ENCODE measurements at places on chromosomes 16 and 17.

DNA sequence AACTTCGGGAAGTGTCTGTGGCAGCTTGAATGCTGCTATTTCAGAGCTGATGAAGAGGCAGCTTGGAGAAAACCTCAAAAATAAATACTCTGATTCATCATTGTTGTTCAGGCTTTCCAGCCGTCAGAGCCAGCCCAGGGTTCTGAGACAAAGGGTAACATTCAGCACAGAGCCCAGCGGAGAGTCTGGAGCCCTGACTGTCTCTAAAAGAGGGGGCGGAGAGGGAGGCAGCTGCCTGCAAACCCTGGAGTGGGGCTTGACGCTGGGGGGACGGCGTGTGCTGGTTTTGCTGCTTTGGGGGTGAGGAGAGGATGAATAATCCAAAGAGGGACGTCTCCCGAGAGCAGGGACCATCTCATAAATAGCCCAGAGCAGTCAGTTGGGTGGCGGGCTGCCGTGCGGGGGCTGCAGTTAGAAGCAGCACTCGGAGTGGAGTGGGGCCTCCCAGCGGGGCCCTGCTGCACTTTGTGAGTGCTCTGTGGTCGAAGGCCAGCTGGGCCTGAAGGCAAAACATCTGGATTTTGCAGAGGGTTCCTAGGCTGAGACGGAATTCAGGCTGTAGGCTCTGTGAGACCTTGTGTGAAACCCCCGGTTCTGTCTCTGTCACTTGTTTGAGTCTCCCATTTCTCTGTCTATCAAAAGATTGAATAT lies 237.8 kb downstream of the PRKCA start:
- no peak for DNase-seq

DNA sequence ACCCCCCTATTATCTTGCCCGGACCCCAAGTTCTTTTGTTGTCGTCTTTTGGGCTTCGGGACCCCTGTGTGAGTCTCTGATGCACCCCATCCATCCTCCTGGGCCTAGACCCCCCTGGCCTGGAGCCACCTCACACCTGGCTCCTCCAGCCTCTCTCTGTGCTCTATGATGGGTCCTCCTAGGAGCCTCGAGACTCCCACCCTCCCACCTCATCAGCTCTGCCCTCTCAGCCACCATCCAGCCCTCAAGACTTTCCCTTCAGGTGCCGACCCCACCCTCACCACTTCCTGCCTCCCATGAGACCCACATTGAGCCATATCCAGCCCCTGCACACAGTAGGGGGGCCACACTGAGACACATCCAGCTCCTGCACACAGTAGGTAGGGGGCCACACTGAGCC lies 8.7 kb upstream of the ATP2A3 start:
- DNase-seq: no peak

- no peak for DNase-seq
Measured at GRCh38 chr17:62891659-62892058, 74.4 kb upstream of the TANC2 start.

GRCh38 chr17:80000981-80001775 lies 34.5 kb downstream of the TBC1D16 start:
- no peak for DNase-seq

- no peak for DNase-seq
Measured at GRCh38 chr17:27862840-27863239, 30.3 kb downstream of the LYRM9 start.

DNA sequence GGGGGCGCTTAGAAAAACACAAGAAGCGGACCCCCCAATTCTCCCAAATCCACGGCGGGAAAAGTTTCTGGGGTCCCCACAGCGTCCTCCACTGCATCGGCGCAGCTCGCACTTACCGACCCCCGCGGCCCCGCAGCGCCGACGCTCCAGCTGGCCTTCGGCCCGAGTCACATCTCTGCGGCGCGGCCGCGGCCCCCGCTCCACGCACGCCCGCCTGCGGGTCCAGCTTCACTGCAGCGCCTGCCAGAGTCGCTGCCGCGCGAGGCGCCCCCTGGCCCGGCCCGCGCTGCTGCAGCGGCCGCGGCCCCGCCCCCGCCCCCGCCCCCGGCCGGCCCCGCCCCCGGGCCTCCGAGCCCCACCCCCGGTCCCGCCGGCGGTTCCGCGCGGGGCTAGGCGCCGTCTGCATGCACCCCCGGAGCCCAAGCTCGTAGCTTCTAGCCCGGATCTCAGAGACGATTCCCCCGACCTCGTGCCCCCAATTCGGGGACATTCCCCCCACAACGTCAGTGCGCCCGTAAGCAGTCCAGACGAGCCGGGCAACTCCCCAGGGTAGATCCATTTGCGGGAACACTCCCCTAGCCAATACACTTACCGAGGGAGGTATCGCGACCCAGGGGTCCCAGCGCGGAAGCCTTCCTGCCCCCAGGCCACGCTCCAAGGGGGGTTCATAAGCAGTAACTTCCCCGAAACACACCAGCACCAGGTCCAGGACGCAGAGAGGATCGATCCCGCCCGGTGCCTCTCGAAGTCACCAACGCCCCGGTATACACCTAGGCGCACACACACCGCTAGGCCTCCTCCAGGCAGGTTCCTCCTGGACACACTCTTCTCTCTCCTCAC lies at the start of gene GPRC5B:
Gene GPRC5B, minus strand, starts transcription at position 238 of the 840 bp plus-strand sequence. CDS start 12,003 bp downstream, outside the sequence.
- no peak for DNase-seq

GRCh38 chr16:25176136-25176535 lies 40.6 kb upstream of the AQP8 start:
- no peak for DNase-seq

DNA sequence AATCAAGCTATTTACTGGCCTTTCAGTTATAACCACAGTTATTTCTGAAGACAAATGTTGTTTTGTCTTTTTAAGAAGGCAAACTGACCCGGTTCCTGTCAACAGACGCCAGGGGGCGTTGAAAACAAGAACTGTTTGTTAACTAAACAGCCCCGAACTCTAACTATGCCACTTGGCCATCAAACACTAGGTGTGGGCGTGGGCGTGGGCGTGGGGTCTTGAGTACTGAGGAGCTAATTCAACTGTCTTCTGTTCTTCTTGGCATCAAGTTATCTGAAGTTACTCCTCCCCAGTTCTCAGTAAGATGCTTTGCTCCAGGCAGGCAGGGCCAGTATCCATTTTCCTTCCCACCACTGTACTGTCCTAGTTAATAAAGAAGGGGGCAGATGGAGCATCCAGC lies 63.3 kb upstream of the MTMR4 start:
- peak; percentile 66 for DNase-seq

DNA sequence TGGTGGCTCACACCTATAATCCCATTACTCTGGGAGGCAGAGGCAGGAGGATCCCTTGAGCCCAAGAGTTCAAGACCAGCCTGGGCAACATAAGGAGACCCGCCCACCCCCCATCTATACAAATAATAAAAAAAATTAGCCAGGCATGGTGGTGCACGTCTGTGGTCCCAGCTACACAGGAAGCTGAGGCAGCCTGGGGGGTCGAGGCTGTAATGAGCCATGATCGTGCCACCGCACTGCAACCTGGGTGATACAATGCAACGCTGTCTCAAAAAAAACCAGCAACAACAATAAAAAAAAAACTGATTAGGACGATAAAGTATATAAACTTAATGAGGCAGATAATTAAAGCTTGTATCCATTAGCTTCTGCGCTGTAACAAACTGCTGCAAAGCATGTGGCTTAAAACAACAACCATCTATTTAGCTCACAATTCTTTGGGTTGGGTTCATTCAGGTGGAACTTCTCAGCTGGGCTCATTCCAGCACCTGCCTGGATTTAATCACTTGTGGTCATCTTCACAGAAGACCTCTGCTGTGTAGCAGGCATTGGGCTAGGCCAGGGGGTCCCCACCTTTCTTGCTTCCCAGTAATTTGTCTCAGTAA lies 45.8 kb downstream of the LCMT1 start:
- no peak for DNase-seq

All from T-helper 2 cell (primary cell).